ENCODE measurements at places on chromosomes 4 and X.

DNA sequence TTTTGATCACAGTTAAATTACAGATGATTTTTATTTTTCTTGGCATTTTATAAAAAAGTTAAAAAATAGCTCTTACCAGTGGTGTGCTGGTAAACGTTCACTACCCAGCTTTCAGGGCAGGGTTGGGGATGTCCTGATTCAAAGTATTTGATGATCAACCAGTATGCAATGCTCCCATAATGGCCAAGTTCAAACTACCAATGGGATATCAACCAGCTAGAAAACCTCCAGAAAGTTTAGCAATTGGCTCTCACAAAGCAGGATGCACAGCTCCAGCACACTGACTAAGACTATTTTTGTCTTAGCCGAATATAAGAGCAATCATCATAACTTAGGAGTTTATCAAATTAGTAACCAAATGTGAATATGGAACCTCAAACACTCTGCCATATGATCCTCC, 108.0 kb upstream of the PDE5A start:
- no peak for DNase-seq

DNA sequence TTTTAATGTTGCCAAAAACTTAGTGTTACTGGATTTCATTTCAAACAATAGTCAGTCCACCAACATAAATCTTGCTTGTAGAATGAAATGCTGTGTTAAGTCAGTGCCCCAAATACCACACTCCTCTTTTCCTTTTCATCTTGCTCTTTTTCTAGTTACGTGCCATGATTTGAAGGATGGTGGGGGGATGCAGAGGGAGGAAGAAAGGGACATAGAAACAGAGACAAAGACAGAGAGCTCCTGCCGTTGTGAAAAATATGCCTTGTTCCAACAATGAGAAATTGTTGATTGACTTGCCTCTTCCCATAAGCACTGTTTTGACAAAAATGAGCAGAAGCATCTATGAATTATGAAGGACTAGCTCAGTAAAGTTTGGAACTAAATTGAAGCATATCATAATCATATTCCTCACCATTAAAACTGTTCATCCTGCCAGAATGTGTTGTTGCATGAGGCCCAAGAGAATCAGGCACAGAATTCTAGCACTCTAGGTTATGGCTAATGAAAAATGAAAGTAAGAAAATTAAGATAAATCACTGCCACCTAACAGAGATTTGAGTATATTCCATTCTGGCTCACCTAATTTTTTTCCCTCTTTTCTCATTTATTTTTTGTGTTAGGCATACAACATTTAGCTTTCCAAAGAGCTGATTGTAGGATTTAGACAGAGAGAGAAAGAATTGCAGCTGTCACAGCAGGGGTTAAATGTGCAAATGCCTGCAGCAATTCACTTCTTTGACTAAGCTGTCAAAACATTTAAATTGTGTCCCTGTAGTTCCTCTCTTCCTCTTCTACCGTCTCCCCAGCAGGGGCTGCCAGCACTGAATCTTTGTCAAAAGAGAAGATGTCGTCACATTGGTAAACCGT, 111.6 kb upstream of the PTPN13 start:
- DNase-seq: no peak

GRCh38 chrX:132741689-132742088, 216.7 kb downstream of the HS6ST2 start:
- no peak for DNase-seq

- no peak for DNase-seq
Measured at GRCh38 chr4:165077034-165077578, 23.4 kb downstream of the TRIM75 start.

DNA sequence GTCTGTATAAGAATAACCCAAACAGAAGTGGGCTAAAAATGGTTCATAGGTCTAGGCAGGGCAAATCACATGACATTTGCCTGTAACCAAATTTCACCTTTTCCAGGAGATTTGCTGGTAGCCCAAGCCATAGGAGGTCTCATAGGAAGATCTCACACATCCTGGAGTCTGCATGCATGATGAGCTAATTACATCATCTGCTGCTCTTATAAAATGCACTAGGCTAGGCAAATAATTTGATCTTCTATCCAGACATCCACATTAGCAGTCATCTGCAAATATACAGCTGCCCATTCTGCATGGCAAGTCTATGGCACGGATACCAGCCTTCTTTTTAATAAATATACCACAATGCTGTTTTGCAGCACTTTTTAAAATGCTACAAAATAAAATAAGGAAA, 87.2 kb downstream of the MAPK10 start:
- no peak for DNase-seq

GRCh38 chr4:42653626-42654560, 3.0 kb downstream of the ATP8A1 start:
- DNase-seq: no peak

GRCh38 chr4:136329042-136329662, 1203.1 kb downstream of the PCDH18 start:
- DNase-seq: no peak

DNA sequence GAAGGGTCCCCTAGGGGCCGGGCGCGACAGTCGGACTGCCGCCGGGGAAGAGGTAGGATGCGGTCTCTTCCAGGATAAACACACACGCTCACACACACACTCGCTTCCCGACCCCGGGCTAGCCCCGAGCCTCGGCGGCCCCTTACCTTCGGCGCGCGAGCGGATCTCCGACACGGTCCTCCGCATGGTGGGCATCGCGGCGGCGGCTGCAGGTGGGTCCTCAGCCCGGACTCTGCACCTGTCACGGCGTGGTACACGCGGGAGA, 294 bp downstream of the ATP8A1 start:
- DNase-seq: no peak

- no peak for DNase-seq
Measured at GRCh38 chr4:13950491-13950890, 323.0 kb upstream of the BOD1L1 start.

DNA sequence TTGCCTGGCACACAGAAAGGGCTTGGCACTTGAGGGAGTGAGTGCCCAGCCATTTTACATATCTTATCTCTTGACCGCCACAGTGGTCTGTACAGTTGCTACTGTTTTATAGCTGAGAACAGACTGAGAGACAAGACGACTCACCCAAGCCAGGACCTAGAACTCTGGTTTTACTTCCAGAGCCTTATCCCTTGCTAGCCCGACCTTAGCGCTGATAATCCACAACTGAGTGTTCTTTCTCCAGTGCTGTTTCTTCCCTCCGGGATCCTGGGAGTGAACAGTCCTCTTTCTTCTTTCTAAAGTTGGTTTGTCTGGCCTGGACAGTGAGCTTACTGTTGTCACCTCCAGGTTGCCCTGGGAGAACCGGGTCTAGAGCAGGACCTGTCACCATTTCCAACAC, 52.5 kb upstream of the TADA2B start:
- DNase-seq: no peak

- no peak for DNase-seq
Measured at GRCh38 chrX:52359614-52360232, 9.1 kb upstream of the XAGE2 start.

DNA sequence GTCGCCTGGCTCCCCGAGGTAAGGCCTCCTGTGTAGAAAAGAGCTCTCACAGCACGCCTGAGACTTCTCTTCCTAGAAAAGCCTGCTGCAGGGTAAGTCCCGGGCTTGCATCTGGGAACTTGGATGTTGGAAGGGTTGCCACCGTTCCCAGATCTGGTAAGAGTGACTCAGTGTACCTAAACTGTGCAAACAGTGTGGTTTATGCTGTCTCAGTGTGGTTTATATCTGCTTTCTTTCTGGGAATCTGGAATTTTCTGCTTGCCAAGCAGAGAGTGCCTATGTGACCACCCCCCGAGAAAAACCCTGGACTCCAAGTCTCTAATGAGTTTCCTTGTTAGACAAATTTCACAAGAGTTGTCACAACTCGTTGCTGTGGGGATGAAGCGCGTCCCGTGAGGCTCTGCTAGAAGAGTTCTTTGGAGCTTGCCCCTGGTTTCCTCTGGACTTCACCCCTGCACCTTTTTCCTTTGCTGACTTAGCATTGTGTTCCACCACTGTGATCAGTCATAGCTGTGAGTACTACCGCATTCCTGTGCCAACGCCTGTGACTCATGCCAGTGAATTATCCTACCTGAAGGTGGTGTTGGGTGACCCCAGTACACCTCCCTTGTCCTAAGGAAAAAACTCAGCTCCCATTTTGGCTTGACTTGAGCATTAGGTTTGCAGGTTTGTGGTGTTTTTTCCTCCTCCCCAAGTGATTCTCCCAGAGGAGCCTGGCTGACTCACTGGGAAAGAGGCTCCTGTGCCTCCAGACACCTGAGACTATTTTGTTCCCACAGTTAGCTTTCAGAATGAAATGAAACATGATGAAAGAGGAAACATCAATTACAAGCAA, 14.5 kb downstream of the SLC2A9 start:
- DNase-seq: no peak

GRCh38 chrX:51336584-51336983, 4.0 kb downstream of the NUDT10 start:
- no peak for DNase-seq

DNA sequence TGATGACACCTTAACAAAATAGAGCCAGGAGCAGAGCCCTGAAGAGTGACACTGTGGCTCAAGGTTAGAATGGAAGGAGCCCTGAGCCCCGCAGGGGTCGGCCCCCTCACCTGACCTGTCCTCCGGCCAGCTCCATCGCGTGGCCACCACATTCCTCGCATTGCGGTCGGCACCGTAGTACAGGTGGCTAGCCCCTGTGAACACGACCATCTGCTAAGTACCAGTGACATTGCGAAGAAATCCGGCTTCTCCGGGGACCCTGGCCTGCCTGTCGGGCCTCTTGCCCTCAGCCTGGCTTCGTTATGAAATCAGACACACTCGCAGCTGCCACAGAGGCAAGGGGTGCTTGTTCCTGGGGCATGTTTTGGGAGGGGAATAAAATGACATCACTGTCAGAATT, 179.0 kb downstream of the AFAP1 start:
- no peak for DNase-seq

DNA sequence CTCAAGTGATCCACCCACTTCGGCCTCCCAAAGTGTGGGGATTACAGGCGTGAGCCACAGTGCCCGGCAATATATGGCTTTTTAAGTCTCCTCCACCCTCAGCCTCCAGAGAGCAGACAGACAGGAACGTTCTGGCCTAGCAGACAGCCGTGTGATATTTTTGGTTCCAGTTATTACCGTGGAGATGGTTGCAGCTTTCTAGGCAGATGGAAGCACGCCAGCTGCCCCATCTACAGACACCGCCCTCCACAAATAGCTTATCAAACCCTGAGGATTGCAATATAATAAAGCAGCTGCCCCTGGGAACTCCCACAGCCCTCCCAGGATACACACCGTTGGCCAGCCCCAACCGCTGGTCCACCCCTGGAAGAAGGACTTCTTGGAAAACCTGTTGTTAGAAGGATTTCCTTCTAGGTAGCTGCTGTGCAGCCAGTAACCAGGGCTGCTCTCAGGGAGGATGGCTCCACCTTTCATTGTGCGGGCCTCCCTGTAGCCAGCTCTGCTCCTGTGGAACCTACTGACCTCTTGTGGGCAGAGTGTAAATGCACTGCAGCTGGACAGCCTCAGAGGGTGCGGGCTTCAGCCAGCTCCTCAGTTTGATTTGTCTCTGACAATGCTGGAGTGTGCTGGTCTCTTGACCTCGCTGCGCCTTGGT, 44.0 kb downstream of the SLC25A5 start:
- DNase-seq: no peak

- no peak for DNase-seq
Measured at GRCh38 chr4:63090641-63091040, 1318.6 kb downstream of the TECRL start.

GRCh38 chrX:38335382-38335781, 8.1 kb upstream of the RPGR start:
- DNase-seq: no peak

DNA sequence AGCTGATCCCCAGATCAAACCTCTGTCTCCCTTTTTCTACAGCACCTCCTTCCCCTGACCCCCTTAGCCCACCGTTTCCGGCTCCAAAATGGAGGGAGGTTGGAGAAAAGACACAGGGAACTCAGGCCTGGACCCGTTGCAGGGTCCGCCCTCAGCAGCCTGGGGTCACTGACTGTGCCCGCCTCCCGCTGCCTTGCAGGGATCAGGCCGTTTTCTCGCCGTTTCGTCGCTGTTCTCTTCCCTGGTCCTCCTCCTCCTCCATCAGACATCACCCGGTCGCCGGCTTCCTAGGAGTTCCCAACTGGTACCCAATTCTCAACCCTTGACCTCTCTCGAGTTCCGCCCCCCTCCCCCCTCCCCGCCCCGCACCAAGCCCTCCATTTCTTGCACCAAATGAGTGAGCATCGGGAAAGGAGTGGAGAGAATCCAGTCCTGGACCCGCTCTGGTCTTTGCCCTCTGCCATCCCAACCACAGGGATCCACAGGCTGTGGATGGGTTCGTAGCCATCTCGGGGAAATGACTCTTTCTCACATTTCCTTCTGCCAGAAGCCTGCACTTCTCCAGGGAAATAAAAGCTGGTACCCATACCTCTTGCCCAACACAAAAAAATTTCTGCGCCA, 493 bp downstream of the TCEAL5 start:
- no peak for DNase-seq

DNA sequence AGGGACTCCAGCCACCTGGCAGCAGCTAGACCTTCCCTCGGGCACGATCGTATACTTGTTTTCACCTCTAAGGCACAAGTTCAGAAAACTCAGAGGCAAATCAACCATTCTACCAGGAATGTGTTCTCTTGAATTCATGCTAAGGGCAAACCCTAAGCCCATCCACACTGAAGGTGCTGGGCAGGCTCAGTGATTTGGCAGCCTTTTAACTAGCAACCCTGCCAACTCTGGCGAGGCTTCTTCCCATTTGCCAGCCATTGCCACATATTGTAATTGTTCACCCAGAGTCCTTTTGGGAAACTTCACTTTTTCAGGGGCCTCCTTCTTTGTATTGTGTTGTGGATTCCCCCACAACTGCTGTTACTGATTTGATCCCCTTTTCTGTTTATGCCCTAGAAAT, 298.6 kb upstream of the LDB2 start:
- no peak for DNase-seq

GRCh38 chrX:115535421-115535820, 25.6 kb upstream of the PLS3 start:
- DNase-seq: no peak

- no peak for DNase-seq
Measured at GRCh38 chr4:98260047-98260578, 1.1 kb upstream of the RAP1GDS1 start.

GRCh38 chrX:43002526-43003203, 224.7 kb upstream of the PPP1R2C start:
- no peak for DNase-seq

DNA sequence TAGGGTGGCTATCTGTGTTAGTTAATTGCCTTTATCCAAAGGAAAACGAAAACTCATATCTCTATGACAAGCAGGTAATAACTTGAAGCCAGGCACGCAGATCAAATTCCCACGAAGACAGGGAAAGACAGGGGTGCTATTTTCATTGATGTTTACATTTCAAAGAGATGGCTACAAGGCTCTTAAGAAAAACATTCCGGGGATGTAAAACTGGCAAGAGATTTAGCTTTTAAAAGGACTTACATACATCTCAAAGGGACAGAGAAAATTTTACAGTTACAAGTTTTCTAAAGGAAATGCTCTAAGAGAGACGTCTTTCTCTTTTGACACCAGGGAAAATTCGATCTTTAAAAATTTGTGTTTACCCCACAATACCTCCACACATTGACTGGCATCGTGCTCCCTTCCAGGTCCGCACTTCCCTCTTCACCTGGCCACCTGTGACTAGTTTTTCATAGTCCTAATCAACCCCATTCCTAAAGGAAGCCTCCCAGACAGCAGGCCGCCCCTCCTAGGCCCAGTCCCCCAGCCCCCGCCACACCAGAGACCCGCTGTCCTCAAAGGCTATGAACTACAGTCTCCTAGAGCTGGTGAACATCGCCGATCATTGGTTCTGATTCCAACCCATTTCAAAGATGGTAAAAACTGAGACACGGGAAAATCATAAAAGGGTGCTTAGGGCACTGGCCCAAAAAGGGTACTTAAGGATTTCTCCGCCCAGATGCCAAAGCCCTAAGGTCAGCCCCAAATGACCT, 649 bp upstream of the ARAF start:
- DNase-seq: no peak
